ENCODE measurements at places on chromosomes 7 and 10.

DNA sequence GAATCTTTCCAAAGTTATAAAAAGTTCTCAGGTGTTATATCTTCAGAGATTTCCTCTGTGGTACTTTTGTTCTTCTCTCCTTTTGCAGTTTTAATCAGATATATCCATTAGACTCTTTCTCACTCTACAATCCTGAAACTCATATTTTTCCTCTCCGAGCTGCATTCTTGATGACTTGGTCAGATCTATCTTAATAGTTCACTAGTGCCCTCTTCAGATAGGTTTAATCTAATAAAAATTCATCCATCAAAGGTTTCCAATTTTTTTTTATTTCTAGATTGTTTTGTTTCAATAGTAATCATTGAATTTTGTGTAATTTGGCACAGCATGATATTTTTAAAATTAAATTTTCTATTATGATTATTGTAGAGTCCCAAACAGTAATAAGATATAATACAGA is 21.8 kb upstream of the DGKB start:
- no peak for DNase-seq

- DNase-seq: no peak
Observed at GRCh38 chr10:133131734-133132472, 28.1 kb upstream of the KNDC1 start.

DNA sequence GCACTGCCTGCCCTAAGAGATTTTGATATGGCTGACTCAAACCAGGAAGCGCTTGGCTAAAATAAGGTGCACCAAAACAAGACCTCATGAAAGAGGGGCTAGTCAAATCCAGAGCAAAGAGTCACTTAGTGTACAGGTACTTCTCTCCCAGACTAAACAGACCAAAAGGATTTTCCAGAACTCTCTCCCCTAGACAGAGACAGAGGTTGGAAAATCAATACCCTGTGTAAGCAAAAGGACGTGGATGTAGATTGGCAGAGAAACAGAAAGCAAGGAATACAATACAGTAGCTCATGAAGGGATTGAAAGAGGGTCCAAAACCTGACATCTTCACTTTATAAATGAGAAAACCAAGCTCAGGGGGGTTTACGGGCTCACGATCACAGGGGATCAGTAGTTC is 83.0 kb upstream of the LRRTM3 start:
- DNase-seq: no peak

- DNase-seq: no peak
Observed at GRCh38 chr10:58577437-58577777, 64.7 kb downstream of the BICC1 start.

DNA sequence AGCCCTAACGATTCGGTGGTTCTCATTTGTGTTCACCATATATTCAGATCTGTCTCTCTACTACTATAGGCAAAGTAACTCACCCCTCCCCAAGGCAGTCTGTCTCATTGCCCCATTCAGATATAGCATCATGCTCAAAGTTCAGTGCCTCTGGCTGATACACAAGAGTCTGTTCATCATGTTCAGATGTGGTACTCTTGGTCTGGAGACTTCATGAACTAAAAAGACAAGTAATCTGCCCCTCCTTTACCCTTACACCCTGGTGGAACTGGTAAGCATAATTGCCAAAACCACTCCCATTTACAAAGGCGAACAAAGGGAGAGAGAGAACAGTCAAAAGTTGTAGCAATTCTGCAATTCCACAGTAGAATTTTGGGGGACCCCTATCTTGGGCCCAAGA is 29.9 kb downstream of the UMAD1 start:
- DNase-seq: no peak

GRCh38 chr10:20552382-20552781 is 344.7 kb downstream of the NEBL start:
- no peak for DNase-seq

GRCh38 chr10:63574011-63574410 is 52.8 kb downstream of the REEP3 start:
- no peak for DNase-seq

GRCh38 chr10:91349381-91349780 is 60.8 kb upstream of the HECTD2 start:
- no peak for DNase-seq

DNA sequence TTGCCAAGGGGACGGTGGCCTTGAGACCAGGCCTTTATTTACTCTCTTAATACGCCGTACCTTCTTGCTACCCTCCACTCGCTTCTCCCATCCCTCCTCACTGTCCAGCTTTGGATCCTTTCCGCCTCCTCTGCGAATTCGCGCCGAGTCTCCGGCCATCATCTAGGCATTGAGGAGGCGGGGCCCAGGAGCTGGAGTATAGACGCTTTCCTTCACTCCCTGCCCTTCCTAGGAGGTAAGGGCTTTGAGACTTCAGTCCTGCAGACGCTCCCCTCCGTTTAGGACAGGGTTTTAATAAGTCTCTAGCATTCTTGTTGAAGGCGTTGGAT is 538 bp downstream of the TFAM start:
- peak; percentile 30 for DNase-seq

DNA sequence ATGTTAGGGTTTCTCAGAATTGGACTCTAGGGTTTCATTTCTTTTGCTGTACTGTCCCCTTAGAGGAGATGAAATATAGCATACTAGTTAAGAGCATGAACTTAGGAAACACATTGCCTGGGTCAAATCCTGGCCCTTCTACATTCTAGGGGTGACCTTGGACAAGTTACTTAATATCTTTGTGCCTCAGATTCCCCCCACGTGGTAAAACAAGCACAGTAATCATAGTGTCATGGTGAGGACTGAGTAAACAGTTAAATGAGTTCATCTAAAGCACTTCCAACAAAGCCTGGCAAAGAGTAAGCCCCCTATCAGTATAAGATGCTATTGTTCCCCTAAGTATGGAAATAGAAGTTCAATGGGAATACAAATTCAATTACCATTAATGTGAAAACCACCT is 5.1 kb downstream of the DPY19L1 start:
- no peak for DNase-seq
